ENCODE measurements at places on chromosomes 4 and X. TPM values are rescaled to one million over a fixed set of nuclear protein-coding genes. Genes with fewer than 3 reads are reported as not detected.

- H3K27ac ChIP-seq = no peak overlapping the region
- DNase-seq = no peak
- H3K4me3 ChIP-seq = no peak overlapping the region
- H3K36me3 ChIP-seq = no peaks in the 10 kb centered on the region
Observed at GRCh38 chrX:139209342-139209741, 321.2 kb upstream of the F9 start.

DNA sequence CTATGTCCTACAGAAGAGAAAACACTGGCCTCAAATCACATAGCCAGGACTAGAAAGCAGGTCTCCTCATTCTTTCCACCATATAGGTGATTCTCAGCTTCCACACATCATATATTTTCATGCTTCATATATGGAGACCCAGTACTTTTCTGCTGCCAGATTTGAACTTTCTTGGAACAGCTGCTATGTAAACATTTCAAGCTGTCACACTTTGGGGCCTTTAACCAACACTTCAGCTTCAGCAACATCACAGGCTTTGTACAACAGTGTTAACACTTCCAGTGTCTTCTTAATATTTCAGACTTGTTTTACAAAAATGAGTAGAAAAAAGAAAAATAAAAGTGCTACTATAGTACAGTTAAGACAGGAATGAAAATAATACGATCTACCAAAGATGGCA is 12.6 kb downstream of the SH3RF1 start:
- H3K27ac ChIP-seq = no peak overlapping the region
- no peak for DNase-seq
- no peaks in the 10 kb centered on the region for H3K27me3 ChIP-seq
- H3K4me3 ChIP-seq = no peak overlapping the region
- H3K36me3 ChIP-seq = no peaks in the 10 kb centered on the region

GRCh38 chr4:78692822-78693170 is 83.4 kb upstream of the BMP2K start:
- DNase-seq = no peak
- no peak overlapping the region for H3K4me3 ChIP-seq
- no peak overlapping the region for H3K27ac ChIP-seq

GRCh38 chrX:129983575-129984110 is 1.2 kb downstream of the BCORL1 start:
- no peak for DNase-seq
- no peak overlapping the region for H3K27ac ChIP-seq
- H3K36me3 ChIP-seq = no peaks in the 10 kb centered on the region
- peaks cover 11% of the 10 kb centered on the region for H3K4me1 ChIP-seq
- H3K27me3 ChIP-seq = no peaks in the 10 kb centered on the region

- H3K4me1 ChIP-seq = no peaks in the 10 kb centered on the region
- H3K4me3 ChIP-seq = no peak overlapping the region
- no peak overlapping the region for H3K27ac ChIP-seq
- no peaks in the 10 kb centered on the region for H3K27me3 ChIP-seq
- no peak for DNase-seq
Observed at GRCh38 chr4:2907706-2908293, 55.4 kb downstream of the NOP14 start.

- no peak overlapping the region for H3K4me3 ChIP-seq
- no peak overlapping the region for H3K27ac ChIP-seq
- DNase-seq = no peak
- no peaks in the 10 kb centered on the region for H3K27me3 ChIP-seq
- H3K36me3 ChIP-seq = no peaks in the 10 kb centered on the region
Observed at GRCh38 chr4:19123681-19124080, 1102.1 kb upstream of the LCORL start.

- H3K4me1 ChIP-seq = no peaks in the 10 kb centered on the region
- no peak overlapping the region for H3K27ac ChIP-seq
- no peak for DNase-seq
- H3K4me3 ChIP-seq = no peak overlapping the region
Observed at GRCh38 chr4:10158333-10158942, 41.8 kb upstream of the WDR1 start.

- no peaks in the 10 kb centered on the region for H3K36me3 ChIP-seq
- H3K4me1 ChIP-seq = no peaks in the 10 kb centered on the region
- no peak for DNase-seq
- no peaks in the 10 kb centered on the region for H3K27me3 ChIP-seq
- no peak overlapping the region for H3K27ac ChIP-seq
- H3K4me3 ChIP-seq = no peak overlapping the region
Observed at GRCh38 chr4:164768516-164768915, 14.6 kb downstream of the SMIM31 start.

GRCh38 chrX:65266482-65266881 is 268.1 kb downstream of the LAS1L start:
- H3K36me3 ChIP-seq = no peaks in the 10 kb centered on the region
- no peak for DNase-seq
- no peak overlapping the region for H3K4me3 ChIP-seq
- H3K4me1 ChIP-seq = no peaks in the 10 kb centered on the region
- no peak overlapping the region for H3K27ac ChIP-seq

GRCh38 chrX:38277136-38277535 is 50.2 kb downstream of the RPGR start:
- H3K4me1 ChIP-seq = peaks cover 9% of the 10 kb centered on the region
- H3K27ac ChIP-seq = no peak overlapping the region
- no peak for DNase-seq
- no peak overlapping the region for H3K4me3 ChIP-seq

GRCh38 chr4:119053997-119054396 is 81.6 kb upstream of the MYOZ2 start:
- H3K4me3 ChIP-seq = no peak overlapping the region
- no peaks in the 10 kb centered on the region for H3K27me3 ChIP-seq
- no peak for DNase-seq
- H3K36me3 ChIP-seq = no peaks in the 10 kb centered on the region

- no peaks in the 10 kb centered on the region for H3K27me3 ChIP-seq
- H3K36me3 ChIP-seq = no peaks in the 10 kb centered on the region
- no peaks in the 10 kb centered on the region for H3K4me1 ChIP-seq
- peak; percentile 62 for DNase-seq
Observed at GRCh38 chrX:117972711-117973109, 143.9 kb downstream of the KLHL13 start.

- no peaks in the 10 kb centered on the region for H3K36me3 ChIP-seq
- no peaks in the 10 kb centered on the region for H3K27me3 ChIP-seq
- peak within 1 kb of the TSS; percentile 81 for H3K4me3 ChIP-seq
Observed at GRCh38 chr4:147731580-147732517, at the start of gene ARHGAP10. Gene ARHGAP10, plus strand, starts transcription at chr4:147732088. Its CDS starts 214 bp downstream, at chr4:147732302.

- H3K4me1 ChIP-seq = no peaks in the 10 kb centered on the region
- DNase-seq = no peak
- no peaks in the 10 kb centered on the region for H3K27me3 ChIP-seq
- H3K4me3 ChIP-seq = no peak overlapping the region
Observed at GRCh38 chrX:136141569-136141968, 5.8 kb upstream of the FHL1 start.

GRCh38 chr4:57425610-57426009 is 315.4 kb upstream of the IGFBP7 start:
- H3K36me3 ChIP-seq = no peaks in the 10 kb centered on the region
- H3K27ac ChIP-seq = no peak overlapping the region
- no peaks in the 10 kb centered on the region for H3K27me3 ChIP-seq
- no peak for DNase-seq
- H3K4me1 ChIP-seq = no peaks in the 10 kb centered on the region

DNA sequence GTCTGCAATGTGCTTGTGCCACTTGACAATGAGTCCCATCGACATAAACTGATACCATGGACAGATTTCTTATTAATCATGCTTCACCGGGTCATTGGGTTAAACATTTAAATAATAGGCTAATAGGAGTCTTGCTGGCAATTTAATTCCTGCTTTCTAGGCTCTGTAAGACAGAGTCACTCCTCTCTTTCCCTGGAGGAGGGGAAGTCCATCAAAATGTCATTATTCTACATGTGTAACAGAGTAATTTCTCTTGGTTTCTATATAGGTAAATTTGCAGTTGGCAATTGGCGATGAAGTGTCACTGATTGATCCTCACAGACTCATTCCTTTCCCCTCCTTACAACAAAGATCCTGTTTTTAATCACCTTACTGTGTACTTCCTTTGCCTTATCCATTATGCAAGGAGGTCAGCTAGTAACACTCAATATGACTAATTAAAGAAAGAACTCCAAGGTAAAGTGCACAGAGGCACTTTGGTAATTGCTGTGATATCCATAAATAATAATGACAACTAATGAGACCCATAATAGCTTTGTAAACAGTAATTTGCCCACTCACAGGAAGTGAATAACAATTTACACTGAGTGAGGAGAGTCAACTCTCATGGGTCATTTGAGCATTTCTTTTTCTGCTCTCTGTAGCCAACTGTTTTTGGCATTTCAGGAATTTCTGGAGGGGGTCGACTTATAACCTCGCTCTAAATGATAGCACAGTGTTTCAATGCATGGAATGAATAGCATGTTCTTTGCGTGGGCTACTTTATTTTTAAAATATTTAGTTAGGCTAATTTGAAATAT is 184.0 kb downstream of the UGT8 start:
- no peaks in the 10 kb centered on the region for H3K4me1 ChIP-seq
- H3K36me3 ChIP-seq = no peaks in the 10 kb centered on the region
- DNase-seq = no peak
- H3K27me3 ChIP-seq = no peaks in the 10 kb centered on the region
- H3K4me3 ChIP-seq = no peak overlapping the region

DNA sequence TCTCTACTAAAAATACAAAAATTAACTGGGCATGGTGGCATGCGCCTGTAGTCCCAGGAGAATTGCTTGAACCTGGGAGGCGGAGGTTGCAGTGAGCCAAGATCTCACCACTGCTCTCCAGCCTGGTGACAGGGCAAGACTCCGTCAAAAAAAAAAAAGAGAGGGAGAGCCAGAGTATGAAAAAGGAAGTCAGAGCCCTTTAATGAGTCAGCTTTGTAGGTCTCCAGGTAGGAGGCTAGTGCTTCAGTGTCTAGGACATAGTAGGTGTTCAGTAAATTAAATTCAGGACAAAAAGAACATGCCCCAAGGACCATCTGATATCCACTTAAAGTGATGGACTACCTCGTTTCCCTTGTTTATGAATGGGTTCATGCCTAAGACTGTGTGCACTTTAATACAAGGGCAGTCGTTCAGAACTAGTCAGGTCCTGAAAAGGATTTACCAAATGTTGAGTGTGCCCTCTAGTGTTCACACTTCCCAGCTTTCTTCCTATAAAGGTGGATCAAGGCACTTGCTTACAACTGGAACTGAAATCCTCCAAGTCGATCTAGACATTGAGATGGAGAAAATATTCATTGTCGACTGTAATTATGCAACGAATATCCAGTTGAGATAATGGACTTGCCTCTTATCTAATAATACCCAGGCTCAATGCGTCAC is 29.0 kb downstream of the F9 start:
- no peaks in the 10 kb centered on the region for H3K36me3 ChIP-seq
- no peak overlapping the region for H3K4me3 ChIP-seq
- no peaks in the 10 kb centered on the region for H3K4me1 ChIP-seq
- no peak overlapping the region for H3K27ac ChIP-seq

GRCh38 chr4:76690011-76690905 is 207.7 kb downstream of the SOWAHB start:
- peaks cover 18% of the 10 kb centered on the region for H3K4me1 ChIP-seq
- H3K27me3 ChIP-seq = no peaks in the 10 kb centered on the region
- H3K27ac ChIP-seq = peak overlapping the region; percentile 40
- no peaks in the 10 kb centered on the region for H3K36me3 ChIP-seq
- no peak for DNase-seq

TMPRSS11D gene
- not detected for total RNA-seq

SOWAHB gene
- total RNA-seq = not detected

XAGE1B gene
- total RNA-seq = not detected

UGT8 gene
- total RNA-seq = 0.14 TPM

RAB41 gene
- total RNA-seq = not detected

SH3TC1 gene
- total RNA-seq = 192 TPM

PHEX gene
- 0.44 TPM for total RNA-seq

BMPR1B gene
- 2.1 TPM for total RNA-seq

CENPVL3 gene
- not detected for total RNA-seq

KLHL15 gene
- total RNA-seq = 3.6 TPM

Measured in endothelial cell of umbilical vein (primary cell).